ENCODE measurements at places on chromosomes 1 and 21.

- no peak for DNase-seq
Observed at GRCh38 chr1:200231787-200232231, 178.0 kb downstream of the ZNF281 start.

DNA sequence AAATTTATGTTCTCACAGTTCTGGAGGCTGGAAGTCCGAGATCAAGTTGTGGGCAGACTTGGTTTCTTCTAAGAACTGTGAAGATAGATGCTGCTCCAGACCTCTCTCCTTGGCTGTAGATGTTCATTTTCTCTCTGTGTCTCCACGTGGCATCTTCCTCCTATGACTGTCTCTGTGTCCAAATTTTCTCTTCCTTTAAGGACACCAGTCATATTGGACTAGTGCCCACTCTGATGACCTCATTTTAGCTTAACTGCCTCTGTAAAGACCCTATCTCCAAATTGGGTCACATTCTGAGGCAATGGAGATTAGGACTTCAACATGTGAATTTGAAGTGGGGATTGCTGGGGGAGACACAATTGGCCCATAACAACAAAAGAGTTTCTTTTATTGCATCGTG, 125.3 kb upstream of the ETS2 start:
- DNase-seq = no peak

DNA sequence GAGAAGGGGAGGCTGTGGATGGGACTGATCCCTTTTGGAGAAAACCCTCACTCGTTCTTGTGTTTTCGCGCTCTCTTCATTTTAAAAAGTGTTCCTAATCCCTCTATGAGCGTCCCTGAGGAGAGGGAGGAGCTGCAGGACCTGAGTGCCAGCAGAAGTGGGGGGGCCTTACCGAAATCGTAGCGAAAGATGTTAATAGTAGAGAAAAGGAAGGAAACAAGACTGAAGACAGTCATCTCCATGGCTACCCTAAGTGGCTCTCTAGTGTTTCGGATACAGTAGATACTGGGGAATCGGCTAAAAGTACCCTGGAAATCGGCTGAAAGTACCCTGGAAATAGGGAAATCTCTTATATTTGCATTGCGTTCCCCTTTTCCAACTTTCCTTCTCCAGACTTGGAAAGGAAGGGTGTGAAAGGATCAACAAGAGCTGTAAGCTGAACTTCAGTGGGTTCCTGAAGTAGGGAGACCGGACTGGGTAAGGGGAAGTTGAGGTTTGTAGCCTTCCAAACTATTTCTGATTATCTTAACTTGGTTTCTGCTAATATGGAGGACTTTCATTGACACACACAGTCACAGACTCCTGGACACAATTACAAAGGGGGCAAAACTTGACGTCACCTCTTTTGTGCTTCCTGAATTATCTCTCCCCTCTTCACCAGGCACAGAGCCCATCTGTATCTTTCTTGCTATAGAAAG, 486 bp upstream of the DSTYK start:
- DNase-seq = no peak

DNA sequence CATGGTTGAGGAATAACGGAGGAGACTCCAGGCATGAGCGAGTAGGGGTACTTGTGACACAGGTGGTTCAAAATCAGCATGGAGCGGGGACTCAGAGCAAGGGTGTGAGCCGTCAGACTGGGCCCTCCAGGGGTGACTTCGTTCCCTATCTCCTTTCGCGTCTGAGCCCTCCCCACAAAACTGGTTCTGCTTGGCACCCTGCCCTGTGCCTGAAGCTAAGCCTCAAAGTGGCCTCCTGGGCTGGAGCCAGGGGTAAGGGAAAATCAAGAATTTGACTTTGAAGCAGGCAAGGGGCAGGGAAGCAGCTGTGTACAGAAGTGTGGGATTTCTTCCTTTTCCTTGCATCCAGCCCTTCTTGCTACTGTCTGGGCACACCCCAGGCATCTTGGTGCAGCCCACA, 331.5 kb upstream of the AJAP1 start:
- DNase-seq = no peak

DNA sequence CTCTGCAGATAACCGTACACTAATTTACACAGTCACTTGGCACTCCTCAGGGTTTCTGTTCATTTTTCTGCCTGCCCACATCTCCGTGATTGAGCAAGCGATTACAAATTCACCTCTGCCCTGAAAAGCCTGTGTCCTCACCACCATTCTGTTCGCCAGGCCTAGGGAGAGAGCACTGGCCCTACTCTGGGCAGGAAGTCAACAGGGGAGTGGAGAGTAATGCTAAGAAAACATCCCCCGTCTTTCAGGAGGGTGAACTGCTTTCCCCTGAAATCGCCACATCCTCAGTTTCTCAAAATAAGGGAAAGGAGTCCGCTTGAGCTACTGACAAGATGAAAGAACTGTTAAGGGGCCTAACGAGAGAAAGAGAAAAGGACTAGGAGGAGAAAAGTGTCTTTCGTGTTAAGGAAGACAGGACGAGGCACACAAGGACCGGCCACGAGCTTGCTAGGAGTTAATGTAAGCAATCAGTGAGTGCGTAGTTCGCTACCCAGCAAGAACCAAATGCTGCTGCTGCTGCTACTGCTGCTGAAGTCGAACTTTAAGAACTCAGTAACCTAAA, 632 bp downstream of the PEX19 start:
- DNase-seq = no peak

DNA sequence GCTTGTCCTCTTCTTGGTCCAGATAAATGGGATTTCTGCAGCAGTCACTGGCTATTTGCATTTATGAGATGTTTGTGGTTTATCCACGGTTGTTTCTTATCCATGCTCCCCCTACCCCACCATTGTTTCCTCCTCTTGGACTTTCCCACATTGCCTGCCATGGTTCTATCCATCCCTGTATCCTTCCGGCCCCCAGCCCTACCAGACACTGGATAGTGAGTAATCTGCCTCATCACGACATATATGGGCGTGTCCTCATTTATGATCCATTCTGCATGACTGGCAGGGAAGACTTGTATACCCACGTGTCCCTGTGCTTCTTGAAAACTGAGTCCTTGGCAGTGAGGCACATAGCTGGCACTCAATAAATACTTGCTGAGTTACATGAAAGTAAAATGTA, 40.1 kb downstream of the CACNA1S start:
- DNase-seq = no peak

GRCh38 chr1:45769261-45769932, 18.9 kb upstream of the IPP start:
- DNase-seq = no peak

DNA sequence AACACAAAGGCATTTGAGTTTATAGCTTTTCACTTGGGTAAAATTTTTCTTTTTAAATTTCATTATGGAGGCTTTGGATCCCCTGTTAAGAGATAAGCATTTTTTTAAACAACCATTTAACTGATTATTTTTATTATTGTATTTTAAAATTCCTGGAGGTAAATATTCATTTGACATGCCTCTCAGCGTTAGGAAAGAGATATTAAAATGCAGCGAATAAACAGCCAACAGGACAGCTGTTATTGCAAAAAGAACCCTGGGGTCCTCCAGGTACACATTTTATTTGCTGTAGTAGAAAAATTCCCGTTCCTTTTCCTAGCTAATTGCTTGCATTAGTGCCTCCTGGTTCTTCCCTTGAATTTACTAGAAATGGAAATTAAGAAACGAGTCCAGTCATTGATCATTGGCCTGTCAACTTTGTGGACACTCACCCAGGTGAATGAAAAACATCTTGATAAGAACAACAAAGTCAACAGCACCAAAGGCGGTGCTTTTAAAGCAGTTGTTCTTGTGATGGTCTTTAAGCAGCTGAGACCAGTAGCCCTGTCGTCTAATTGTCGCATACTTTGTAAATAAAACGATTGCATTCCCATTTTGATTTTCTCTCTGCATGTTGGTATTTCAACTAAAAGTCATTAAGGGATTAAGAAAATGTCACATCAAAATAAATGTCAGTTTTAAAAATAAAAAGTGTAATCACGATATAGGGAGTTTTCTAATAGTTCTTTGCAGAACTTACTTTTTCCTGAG, 282.4 kb downstream of the GRIK1 start:
- DNase-seq = no peak

GRCh38 chr1:59180735-59181134, 116.2 kb upstream of the FGGY start:
- DNase-seq = no peak

Measured in T-helper 17 cell (primary cell).